ENCODE measurements at places on chromosomes 7 and 10.

DNA sequence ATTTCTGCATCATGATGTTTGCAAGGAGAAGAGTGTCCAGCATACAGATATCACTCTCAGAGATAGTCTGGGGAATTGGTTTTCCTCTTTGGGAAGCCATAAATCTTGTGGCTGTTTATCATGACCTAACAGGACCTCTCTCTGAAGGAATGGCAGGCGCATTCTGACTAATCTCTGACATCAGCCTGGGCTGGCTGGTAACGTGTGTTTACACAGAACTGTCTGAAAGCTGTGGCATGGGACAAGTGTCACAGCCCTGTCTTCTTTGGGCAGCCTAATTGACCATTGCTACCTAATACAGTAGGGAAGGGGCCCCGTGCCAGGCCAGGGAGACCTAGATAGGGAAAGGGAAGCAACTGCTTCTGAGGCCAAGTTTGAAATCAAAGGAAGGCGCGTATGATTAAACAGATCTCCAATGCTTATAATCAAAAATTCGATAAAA lies 73.9 kb upstream of the CABCOCO1 start:
- no peak for DNase-seq

GRCh38 chr7:96538632-96539031 lies 171.0 kb downstream of the SEM1 start:
- no peak for DNase-seq

DNA sequence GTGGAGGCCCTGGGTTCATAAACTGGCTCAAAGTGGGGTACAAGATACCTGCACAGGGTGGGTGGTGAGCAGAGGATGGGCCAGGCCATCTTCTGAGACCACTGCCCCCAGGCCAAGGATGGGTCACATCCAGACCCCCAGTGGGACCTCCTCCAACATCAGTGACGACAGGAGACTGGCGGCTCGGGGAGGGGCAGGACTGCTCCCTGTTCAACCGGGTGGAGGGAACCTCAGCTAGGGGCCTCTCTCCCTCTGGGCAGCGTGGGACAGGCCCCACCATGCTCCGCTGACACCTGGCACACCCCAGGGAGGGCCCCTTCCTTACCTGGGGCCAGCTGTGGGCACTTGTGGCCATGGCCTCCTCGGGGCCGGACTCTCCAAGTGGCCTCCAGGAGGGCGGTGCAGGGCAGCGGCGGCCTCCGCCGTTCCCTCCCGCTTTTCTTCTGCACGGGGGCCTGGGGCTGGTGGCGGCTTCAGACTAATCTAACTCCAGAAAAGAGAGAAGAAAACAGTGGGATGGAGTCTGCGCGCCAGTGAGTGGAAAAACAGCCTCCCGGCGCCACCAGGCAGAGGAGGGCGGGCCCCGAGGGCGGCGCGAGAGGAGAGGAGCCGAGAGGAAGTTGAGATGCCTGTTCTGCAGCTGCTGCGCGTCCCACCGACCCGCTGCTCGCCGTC lies at the start of gene CALHM2:
TSS of gene CALHM2 (minus strand) at position 540 of the 675 bp plus-strand sequence. CDS start 2,429 bp downstream, outside the sequence.
- DNase-seq: peak; percentile 20

- DNase-seq: no peak
Observed at GRCh38 chr10:116403740-116404250, 23.9 kb upstream of the PNLIPRP3 start.

DNA sequence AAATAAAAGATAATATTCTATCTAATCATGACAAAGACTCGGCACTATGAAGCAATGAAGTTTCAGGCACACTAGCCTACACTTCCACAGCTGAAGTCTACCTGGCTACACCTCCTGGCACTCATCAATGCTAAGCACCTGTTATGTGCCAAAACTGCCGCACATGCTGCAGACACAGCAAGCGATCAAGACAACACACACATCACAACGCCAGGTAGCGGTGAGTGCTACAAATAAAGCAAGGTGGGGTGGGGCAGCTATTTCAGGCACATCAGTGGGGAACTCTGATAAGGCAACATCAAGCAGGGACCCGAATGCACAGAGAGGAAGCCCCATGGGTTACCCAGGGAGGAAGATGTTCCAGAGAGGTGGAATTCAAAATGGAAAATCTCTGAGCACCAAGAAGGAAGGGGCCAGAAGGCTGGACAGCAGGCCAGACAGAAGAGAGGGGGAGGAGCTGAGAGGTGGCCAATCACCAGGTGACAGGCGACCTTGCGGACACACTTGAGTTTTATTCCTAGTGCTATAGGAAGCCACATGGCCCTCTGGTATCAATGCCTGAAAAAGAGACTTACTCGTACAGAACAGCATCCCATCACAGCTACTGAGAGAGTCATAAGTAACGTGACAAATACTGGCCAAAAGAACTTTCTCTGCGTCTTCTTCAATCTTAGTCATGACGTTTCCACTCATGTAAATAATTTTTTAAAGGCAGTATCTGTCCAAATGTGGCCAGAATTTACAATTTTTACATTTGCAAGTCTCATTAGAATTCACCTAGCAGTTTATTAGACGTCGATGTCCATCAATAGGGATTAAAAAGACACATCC lies 8.0 kb downstream of the PSAP start:
- DNase-seq: no peak

GRCh38 chr10:86440874-86441843 lies 74.6 kb upstream of the GRID1 start:
- no peak for DNase-seq
